K562 (cell line): ENCODE measurements at places on chromosomes 2 and 18. TPM values are rescaled to one million over a fixed set of nuclear protein-coding genes. Genes with fewer than 3 reads are reported as not detected.

DNA sequence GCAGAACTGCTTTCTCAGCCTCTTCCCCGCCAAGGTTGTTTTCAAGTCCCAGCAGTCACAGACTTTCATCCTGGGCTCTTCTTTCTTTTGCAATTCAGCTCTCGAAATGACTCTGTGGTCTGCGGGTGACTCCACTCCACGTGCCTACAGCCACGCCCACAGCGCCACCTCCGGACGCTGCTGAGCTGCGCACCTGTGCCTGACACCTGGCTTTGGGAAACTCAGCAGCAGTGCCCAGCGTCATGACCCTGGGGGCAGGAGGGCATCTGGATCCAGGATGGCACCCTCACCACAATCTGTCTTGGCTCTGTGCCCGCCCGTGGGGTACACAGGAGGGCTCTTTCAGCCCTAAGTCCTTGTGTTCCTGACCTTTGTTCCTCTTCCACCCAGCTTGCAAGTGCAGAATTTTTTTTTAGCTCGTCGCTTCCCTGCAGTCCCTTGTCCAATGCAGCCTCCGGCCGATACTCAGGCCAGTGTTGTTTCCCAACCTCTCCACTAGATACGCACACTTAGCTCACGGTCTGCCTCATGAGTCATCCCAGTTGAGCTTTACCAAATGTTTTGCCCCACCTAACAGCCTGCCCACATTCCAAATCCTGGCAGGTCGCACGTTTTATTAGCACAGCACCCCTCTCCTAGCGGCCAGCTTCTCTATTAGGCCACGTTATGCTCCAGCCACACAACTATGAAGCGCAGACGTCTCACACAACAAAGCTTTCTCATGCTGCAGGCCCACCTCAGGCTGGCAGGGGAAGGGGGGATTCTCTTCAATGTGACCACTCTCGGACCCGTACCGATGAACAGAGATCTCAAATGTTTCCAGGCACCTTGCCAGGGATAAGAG, 6.5 kb upstream of the CAPN10 start:
- no peaks in the 10 kb centered on the region for H3K27me3 ChIP-seq
- H3K36me3 ChIP-seq: peaks cover 33% of the 10 kb centered on the region; the same call in 2 of the 3 replicates
- no peak for DNase-seq
- H3K4me1 ChIP-seq: peaks cover 44% of the 10 kb centered on the region
- no peak overlapping the region for H3K4me3 ChIP-seq
- H3K27ac ChIP-seq: peak overlapping the region; percentile 45; the same call in 2 of the 3 replicates

Gene CRACDL
- total RNA-seq: not detected in 2 replicates

Gene ATP6V1B1
- total RNA-seq: not detected in 2 replicates

GRCh38 chr2:39696101-39696553, 30.4 kb downstream of the TMEM178A start:
- no peak overlapping the region for H3K27ac ChIP-seq
- no peak overlapping the region for H3K4me3 ChIP-seq
- H3K27me3 ChIP-seq: no peaks in the 10 kb centered on the region
- no peaks in the 10 kb centered on the region for H3K4me1 ChIP-seq
- DNase-seq: no peak

Gene XDH
- not detected in 2 replicates for total RNA-seq

GRCh38 chr2:235842941-235843340, 325.2 kb downstream of the GBX2 start:
- H3K4me3 ChIP-seq: no peak overlapping the region
- H3K27me3 ChIP-seq: no peaks in the 10 kb centered on the region

- H3K36me3 ChIP-seq: no peaks in the 10 kb centered on the region
- no peaks in the 10 kb centered on the region for H3K4me1 ChIP-seq
- H3K27ac ChIP-seq: no peak overlapping the region
- DNase-seq: no peak
- H3K27me3 ChIP-seq: no peaks in the 10 kb centered on the region
Observed at GRCh38 chr2:227198866-227199265, 34.4 kb downstream of the COL4A3 start.

DNA sequence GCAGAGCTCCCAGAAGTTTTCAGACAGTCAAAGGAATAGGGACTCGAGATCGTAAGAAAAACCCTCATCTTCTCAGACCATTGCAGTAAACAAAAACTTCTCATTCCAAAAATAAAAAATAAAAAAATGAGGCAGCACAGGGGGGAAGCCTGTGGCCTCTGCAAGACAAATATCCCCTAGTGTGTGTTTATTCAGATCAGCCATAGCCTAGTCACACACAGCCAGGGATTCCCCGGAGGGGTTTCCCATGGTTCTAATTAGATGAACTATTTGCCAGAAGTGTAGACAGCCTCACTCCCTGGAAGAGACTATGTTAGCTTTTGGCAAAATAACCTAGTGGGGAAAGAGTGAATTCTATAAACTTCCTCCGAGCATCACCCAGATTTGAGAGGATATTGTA, 122.9 kb upstream of the KLF7 start:
- no peaks in the 10 kb centered on the region for H3K27me3 ChIP-seq
- no peak for DNase-seq
- H3K4me1 ChIP-seq: no peaks in the 10 kb centered on the region; the same call in 1 of the 2 replicates
- H3K4me3 ChIP-seq: no peak overlapping the region
- no peaks in the 10 kb centered on the region for H3K36me3 ChIP-seq

DNA sequence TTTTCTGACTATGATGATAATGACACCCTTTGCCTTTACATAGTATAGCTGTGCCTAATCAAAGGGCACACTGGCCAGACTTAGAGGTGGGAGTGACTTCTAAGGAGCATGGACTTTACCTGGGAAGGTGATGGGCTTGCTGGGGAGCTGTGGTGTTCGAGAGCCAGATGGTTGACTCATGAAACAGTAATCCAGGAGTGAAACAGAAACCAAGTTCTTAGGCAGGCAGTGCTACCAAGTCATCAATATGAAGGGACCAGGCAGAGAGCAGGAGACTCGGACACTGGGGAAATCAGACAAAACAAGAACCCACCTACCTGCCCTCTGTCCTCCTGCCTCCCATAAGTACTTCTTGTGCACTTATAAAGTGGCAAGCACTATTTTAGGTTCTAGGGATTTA, 430.4 kb downstream of the DLGAP1 start:
- no peak overlapping the region for H3K27ac ChIP-seq
- H3K4me1 ChIP-seq: no peaks in the 10 kb centered on the region
- DNase-seq: no peak
- H3K4me3 ChIP-seq: no peak overlapping the region

Gene FAM237A
- total RNA-seq: not detected in 2 replicates

GRCh38 chr2:210086292-210086691, 83.9 kb downstream of the RPE start:
- H3K36me3 ChIP-seq: no peaks in the 10 kb centered on the region
- DNase-seq: no peak
- H3K27ac ChIP-seq: no peak overlapping the region
- H3K27me3 ChIP-seq: no peaks in the 10 kb centered on the region

Gene CELF4
- 0.24 TPM in 1 of 2 replicates, not detected in the other for total RNA-seq

Gene DIS3L2
- 17.3 and 19.2 TPM in 2 replicates for total RNA-seq

GRCh38 chr2:202634556-202635427, at the start of gene FAM117B:
FAM117B (plus strand) TSS chr2:202634969; CDS start chr2:202635188, 219 bp downstream.
- no peaks in the 10 kb centered on the region for H3K27me3 ChIP-seq
- H3K36me3 ChIP-seq: no peaks in the 10 kb centered on the region
- DNase-seq: peak; percentile 93
- H3K4me3 ChIP-seq: peak within 1 kb of the TSS; percentile 95
- H3K4me1 ChIP-seq: peaks cover 10% of the 10 kb centered on the region; the same call in 2 of the 3 replicates

DNA sequence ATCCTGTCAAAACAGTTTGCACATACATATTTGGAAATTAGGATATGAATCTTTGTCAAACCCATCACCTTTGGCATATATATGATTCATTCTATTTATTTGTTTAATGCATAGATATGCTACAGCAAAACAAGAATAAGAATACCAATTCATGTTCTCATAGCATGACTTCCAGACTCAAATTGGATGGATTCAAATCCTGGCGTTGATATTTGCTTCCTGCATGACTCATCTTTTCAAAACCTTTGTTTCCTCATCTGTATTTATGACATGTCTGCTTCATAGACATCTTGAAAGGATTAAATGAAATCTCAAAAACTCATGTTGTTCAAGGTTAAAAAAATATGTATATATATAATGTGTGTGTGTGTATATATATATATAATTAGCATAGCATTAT, 261.3 kb downstream of the MBD5 start:
- no peaks in the 10 kb centered on the region for H3K36me3 ChIP-seq
- no peaks in the 10 kb centered on the region for H3K27me3 ChIP-seq
- no peak overlapping the region for H3K4me3 ChIP-seq
- DNase-seq: no peak

GRCh38 chr2:59176737-59177136, 935.6 kb upstream of the FANCL start:
- H3K36me3 ChIP-seq: no peaks in the 10 kb centered on the region
- no peaks in the 10 kb centered on the region; the same call in 2 of the 3 replicates for H3K4me1 ChIP-seq
- DNase-seq: no peak
- H3K27ac ChIP-seq: no peak overlapping the region

- H3K27ac ChIP-seq: no peak overlapping the region
- H3K4me3 ChIP-seq: no peak overlapping the region
- H3K36me3 ChIP-seq: no peaks in the 10 kb centered on the region
- H3K4me1 ChIP-seq: no peaks in the 10 kb centered on the region
- H3K27me3 ChIP-seq: peaks cover 3% of the 10 kb centered on the region; the same call in 1 of the 3 replicates
Observed at GRCh38 chr2:65671670-65672242, 239.4 kb upstream of the SPRED2 start.

- H3K27ac ChIP-seq: peak overlapping the region; percentile 37; the same call in 1 of the 3 replicates
- no peaks in the 10 kb centered on the region for H3K36me3 ChIP-seq
- H3K27me3 ChIP-seq: no peaks in the 10 kb centered on the region
- no peak overlapping the region for H3K4me3 ChIP-seq
- peaks cover 41% of the 10 kb centered on the region for H3K4me1 ChIP-seq
Observed at GRCh38 chr2:216775043-216775453, 79.7 kb upstream of the IGFBP5 start.

DNA sequence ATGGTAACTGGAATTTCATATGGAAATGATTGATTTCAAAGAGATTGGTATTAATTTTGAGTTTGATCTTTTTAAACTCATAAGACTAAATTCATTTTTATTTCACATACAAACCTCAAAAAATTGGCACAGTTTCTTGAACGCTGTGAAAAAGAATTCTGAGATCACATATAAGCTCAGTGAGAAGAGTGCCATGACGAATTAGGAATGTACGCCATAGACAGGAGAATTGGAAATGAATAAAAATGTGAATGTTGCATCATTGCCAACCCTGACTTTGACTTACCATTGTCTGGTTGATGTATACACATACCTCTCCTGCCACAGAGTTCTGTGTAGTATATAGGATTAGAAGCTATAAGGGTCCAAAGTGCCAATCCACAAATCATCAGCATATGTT, 290.4 kb upstream of the ZC3H15 start:
- H3K27me3 ChIP-seq: no peaks in the 10 kb centered on the region
- H3K4me3 ChIP-seq: no peak overlapping the region
- no peaks in the 10 kb centered on the region for H3K4me1 ChIP-seq
- H3K27ac ChIP-seq: no peak overlapping the region
- H3K36me3 ChIP-seq: no peaks in the 10 kb centered on the region

Gene GAREM1
- 0.33 and 0.51 TPM in 2 replicates for total RNA-seq

DNA sequence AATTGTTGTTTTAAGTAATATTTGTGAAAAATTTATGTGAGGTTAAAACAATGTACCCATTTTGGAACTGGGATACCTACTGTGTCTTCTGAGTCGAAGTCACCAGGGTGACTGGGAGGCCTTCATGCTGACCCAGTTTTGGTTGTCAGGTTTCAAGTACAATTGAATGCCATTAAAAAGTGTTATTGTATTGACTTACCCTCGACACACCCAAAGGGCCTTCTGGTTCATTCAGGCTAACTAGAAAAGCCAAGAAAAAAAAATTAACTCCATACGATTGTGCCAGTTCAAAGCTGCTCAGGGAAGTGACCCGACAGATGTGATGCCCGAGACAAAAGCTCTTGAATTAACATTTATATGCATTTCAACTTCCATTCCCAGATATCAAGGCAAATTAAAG, 190.0 kb downstream of the ST6GAL2 start:
- no peaks in the 10 kb centered on the region for H3K27me3 ChIP-seq
- no peak overlapping the region for H3K4me3 ChIP-seq
- H3K36me3 ChIP-seq: no peaks in the 10 kb centered on the region
- no peak for DNase-seq

Gene ATP9B
- 9.8 and 13.2 TPM in 2 replicates for total RNA-seq

Gene C1GALT1C1L
- 1.5 and 1.6 TPM in 2 replicates for total RNA-seq

Gene CERKL
- total RNA-seq: not detected in 2 replicates

GRCh38 chr2:187819624-187820023, 265.4 kb upstream of the TFPI start:
- no peaks in the 10 kb centered on the region for H3K4me1 ChIP-seq
- no peak overlapping the region for H3K27ac ChIP-seq
- H3K36me3 ChIP-seq: no peaks in the 10 kb centered on the region

GRCh38 chr2:118841828-118842461, 5.5 kb downstream of the EN1 start:
- H3K4me3 ChIP-seq: no peak overlapping the region
- H3K4me1 ChIP-seq: peaks cover 22% of the 10 kb centered on the region
- peaks cover 17% of the 10 kb centered on the region; the same call in 2 of the 3 replicates for H3K27me3 ChIP-seq
- no peak for DNase-seq
- no peaks in the 10 kb centered on the region for H3K36me3 ChIP-seq
- no peak overlapping the region for H3K27ac ChIP-seq

DNA sequence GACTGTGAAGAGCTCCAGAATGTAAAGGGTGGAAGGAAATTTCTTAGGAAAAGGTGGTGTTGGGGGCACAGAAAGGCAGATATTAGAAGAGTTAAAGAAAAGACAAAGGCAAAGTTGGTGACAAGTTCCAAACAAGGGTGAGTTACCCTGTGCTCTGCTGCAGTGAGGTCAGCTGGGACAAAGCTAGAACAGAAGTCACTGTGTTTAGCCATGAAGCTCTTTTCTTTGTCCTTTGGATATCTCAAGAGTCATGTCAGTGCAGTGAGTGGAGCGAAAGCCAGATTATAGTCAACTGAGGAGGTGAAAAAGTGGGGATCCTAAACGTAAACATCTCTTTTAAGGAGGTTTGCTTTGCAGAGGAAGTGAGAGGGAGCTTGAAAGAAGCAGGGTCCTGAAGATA, 187.8 kb upstream of the ALPP start:
- no peaks in the 10 kb centered on the region for H3K27me3 ChIP-seq
- H3K27ac ChIP-seq: no peak overlapping the region
- no peak for DNase-seq
- no peak overlapping the region for H3K4me3 ChIP-seq
- H3K36me3 ChIP-seq: no peaks in the 10 kb centered on the region

Gene MARCO
- total RNA-seq: 0.16 and 0.31 TPM in 2 replicates

DNA sequence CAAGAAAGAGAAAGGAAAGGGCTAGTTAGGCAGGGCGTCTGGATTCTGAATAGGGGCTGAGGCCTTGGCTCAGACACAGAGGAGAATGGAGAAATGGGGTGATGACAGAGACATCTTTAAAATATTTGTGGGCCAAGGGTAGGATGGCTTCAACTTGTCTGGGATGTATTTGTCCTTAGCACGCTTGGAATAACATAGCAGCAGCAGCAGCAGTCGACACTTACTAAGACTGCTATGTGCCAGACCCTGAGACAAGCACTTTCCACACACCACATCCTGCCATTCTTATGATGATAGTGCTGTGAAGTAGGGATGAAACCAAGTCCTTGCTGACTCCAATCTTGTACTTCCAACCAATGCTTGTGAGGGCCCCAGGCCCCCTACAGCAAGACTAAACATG, 2.6 kb downstream of the IL1RL1 start:
- H3K4me1 ChIP-seq: no peaks in the 10 kb centered on the region
- H3K27me3 ChIP-seq: peaks cover 8% of the 10 kb centered on the region; the same call in 1 of the 2 replicates
- no peak for DNase-seq
- H3K27ac ChIP-seq: no peak overlapping the region
- H3K4me3 ChIP-seq: no peak overlapping the region

Gene LOXHD1
- not detected in 2 replicates for total RNA-seq
